ENCODE measurements at places on chromosomes 4 and X.

GRCh38 chr4:123997776-123998449 is 601.3 kb downstream of the SPRY1 start:
- DNase-seq: no peak

DNA sequence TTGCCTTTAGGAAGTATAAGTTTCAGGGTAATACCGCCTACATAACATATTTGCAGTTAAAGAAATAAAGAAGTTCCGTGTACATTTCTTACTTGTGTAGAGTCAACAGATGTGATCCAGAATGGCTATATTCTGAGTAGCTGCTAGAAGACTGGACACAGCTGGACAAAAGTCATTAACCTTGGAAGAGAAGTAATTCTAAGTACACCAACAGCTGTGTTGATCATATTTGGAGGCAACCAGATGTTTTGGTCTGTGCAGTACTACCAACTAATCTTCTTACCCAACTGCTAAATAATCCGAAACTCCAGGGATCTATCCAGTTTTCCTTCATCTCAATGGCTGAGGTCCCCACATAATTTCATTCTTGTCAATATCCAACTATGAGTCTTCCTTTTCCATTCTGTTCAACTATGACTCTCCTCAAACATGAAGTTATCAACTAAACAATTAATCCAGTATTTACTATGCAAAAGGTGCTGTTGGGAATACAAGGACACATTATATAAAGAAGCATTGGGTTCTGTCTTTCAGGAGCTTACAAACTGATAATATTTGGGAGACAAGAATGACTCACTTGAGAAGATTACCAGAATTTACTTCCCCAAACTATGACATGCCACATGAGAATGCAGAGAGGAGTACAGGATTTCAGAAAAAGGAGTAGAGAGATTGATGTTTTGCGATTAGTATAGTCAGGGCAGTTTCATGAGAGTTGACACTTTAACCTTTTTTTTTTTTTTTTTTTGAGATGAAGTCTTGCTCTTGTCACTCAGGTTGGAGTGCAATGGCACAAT is 78.2 kb downstream of the COL4A6 start:
- no peak for DNase-seq

- no peak for DNase-seq
Measured at GRCh38 chrX:102155806-102156179, at the start of gene BEX5. Gene BEX5, minus strand, starts transcription at chrX:102155977. Its CDS starts 1,712 bp downstream, at chrX:102154265.

DNA sequence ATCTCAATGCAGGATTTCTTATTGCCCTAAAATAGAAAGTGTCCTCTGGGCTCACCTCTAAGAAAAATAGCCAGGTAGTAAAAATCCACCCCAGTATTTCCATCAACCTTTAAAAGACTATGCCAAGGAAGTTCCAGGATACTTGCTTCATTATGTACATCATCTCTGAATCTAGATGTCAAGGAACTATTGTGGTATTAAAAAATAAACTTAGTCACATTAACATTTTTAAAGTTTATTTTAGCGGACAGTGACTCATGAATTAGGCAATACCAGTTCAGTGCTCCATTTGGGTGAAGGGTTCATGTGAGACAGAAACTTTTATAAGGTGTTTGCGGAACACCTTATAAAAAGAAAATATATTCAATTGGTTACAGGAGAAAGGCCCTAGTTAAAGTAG is 209.2 kb downstream of the ADAM29 start:
- no peak for DNase-seq

DNA sequence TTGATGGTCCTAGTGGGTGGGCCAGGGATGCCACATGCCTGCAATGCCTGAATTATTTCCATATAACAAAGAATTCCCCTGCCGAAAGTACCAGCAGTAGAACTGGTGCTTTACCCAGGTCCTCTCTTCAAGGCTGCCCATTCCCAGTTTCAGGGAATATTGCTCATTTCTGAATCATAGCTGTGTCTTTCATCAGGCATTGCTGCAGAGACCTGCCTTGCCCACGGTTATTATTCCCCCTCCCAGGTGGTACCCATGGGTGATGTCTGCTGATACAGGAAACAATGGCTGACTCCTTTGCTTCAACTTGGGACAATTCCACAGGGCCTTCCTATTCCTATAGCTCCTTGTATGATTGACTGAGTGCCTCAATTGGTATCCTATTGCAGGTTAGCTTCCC is 9.7 kb upstream of the IQCM start:
- DNase-seq: no peak

- no peak for DNase-seq
Measured at GRCh38 chr4:24912252-24913118, at the start of gene CCDC149. Gene CCDC149, minus strand, starts transcription at chr4:24913042. Its CDS starts 178 bp downstream, at chr4:24912864.

DNA sequence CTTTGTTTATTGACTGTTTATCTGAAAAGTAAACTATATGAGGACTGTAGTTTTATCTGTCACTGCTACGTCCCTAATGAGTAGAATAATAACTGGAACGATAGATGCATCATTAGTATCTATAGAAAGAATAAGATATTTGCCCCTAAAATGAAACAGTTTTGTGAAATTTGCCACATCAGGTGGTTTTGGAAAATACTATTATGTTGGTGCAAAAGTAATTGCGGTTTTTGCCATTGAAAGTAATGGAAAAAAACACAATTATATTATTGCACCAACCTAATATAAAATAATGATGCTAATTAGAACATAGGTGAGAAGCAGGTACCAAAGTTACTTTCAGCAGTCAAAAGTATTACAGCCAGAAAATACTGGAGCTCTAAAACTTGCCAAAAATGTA is 158.3 kb downstream of the PABPC4L start:
- no peak for DNase-seq

- no peak for DNase-seq
Measured at GRCh38 chr4:118307643-118308042, 45.2 kb downstream of the PRSS12 start.

GRCh38 chr4:147525494-147526271 is 44.8 kb downstream of the EDNRA start:
- DNase-seq: no peak

GRCh38 chr4:159159611-159160010 is 56.7 kb downstream of the RAPGEF2 start:
- DNase-seq: no peak

DNA sequence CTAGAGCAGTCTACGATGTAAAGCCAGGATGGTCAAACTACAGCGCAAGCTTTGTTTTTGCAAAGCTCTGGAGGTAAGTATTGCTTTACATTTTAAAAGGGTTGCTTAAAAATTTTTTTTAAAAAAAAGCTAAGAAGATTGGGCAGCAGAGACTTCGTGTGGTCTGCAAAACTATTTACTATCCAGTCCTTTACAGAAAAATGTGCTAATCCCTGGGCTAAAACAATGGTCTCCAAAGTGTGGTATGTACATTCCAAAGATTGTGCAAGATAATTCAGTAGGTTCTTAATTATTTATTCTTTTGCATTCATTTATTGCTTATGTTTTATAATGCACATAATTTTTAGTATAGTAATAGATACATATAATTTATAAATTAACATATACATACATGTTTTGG is 113.2 kb downstream of the MFAP3L start:
- DNase-seq: no peak

- no peak for DNase-seq
Measured at GRCh38 chr4:26406346-26406975, 83.8 kb downstream of the CCKAR start.

DNA sequence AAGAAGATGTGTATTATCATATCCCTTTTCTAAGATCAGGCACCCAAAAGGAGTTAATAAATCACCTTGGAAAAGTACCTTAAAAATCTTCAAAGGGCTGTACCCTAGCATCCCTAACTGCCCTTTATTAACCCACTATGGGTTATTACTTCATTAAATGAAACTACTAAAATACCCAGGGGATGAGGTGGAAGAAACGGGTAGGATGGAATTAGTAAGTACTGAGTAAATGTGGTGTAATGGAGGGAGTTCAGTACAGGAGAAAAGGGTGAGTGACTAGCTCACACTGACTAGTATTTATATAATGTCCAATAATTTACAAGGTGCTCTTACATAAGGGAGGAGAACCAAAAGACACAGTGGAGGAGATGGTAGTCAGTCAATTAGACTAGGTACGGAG is 51.0 kb upstream of the RASGEF1B start:
- no peak for DNase-seq

- DNase-seq: no peak
Measured at GRCh38 chr4:53558065-53558801, 33.1 kb downstream of the LNX1 start.

DNA sequence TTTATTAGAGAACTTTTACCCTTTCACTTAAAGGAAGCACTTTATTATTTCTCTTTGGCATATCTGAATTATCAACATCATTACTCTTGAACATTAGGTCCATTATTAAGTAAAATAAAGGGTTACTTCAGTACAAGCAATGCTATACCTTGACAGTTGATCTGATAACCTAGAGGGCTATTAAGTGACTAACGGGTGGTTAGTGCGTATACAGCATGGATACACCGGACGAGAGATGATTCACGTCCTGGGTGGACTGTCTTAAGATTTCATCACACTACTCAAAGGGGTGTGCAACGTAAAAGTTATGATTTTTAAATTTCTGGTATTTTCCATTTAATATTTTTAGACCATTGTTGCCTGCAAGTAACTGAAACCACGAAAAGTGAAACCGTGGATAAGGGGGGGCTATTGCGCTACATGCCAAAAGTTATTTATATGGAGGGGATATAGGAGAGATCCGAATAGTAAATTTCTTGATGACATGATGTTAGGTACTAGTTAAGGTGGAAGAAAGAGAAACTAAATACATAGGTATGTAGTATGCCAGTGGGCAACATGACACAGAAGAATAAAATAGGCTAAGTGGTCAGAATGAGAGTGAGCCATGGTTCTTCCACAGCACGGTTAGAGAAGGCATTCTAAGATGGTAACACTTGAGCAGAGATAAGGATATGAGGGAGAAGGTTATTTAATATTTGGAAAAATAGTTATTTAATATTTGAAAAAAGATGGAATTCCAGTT is 230.8 kb upstream of the ANKRD50 start:
- DNase-seq: no peak

DNA sequence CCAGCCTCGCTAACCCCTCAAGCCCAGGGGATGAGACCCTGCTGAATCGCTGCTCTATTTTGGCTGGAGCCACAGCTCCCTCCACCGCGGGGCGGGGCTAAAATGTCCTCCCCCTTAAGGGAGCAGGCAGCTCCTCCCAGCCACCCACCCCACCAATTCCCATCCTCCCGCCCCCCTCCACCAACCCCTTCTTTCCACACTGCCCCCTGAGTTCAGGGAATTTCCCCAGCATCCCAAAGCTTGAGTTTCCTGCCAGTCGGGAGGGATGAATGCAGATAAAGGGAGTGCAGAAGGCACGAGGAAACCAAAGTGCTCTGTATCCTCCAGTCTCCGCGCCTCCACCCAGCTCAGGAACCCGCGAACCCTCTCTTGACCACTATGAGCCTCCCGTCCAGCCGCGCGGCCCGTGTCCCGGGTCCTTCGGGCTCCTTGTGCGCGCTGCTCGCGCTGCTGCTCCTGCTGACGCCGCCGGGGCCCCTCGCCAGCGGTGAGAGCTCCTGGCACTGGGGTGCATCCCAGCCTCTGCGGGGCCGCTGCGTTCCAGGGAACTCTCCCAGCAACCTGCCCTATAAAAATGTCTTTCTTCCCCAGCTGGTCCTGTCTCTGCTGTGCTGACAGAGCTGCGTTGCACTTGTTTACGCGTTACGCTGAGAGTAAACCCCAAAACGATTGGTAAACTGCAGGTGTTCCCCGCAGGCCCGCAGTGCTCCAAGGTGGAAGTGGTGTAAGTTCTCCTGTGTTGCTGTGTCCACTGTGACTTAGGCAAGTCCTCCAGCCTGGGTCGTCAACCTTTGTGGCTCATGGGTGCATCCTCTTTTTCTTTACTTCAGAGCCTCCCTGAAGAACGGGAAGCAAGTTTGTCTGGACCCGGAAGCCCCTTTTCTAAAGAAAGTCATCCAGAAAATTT is at the start of gene CXCL6:
TSS of gene CXCL6 (plus strand) at position 306 of the 907 bp plus-strand sequence. CDS start at position 379, 73 bp downstream.
- no peak for DNase-seq

DNA sequence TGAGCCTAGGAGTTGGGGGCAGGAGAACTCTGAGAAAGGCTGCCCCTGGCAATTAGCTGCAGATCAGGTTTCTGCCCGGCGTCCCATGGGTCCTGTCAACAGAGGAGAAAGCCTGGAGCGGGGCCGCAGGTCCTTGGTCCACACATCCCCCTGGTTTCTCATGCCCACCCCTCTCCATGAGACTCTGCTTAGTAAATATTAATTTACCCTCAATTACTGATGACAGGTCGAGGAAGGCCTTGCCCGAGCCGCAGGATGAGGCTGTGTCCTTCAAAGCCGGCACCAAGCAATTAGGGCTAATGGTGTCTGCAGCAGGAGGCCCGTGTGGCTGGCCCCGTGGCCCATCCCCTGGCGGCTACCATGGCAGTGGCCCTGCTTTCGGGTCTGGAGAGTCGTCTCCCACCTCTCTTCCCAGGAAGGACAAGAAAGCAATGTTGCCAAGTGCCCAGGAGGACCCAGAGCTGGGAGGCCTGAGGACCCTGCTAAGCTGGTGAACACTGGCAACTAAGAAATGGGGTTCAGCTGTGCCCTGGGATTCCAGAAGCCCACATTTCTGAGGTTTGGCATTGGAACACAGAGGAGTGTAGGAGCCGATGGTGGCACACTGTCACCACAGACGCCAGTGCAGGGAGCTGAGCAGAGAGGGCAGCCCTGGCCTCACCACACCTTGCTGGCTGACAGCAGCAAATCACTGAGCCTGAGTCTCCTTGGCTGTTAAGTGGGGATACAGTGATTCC is 114.6 kb downstream of the CPZ start:
- no peak for DNase-seq

DNA sequence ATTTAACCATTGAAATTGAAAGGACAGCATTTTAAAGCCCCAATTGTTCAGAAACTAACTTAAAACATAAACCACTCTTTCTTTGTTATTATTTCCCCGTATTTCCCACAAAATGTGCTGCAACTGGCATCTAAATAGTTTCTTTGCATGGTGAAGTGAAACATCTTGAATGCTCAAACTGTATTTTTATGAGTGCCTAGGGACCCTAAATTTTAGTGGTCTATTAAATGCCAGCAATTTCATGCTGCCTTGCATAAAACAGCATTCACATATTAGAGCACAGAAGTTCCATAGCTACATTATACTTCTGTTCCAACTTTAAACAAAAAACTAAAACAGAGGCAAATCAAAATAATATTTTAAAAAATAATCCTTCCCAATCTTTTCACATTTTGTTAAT is 5.4 kb downstream of the RAB28 start:
- DNase-seq: no peak

GRCh38 chr4:189374176-189374575 is 566.5 kb upstream of the FRG1 start:
- DNase-seq: no peak

- no peak for DNase-seq
Measured at GRCh38 chrX:14290335-14290734, 239.0 kb upstream of the GLRA2 start.

- no peak for DNase-seq
Measured at GRCh38 chr4:69440308-69440707, 55.4 kb downstream of the UGT2B4 start.

- DNase-seq: no peak
Measured at GRCh38 chr4:102318526-102318925, 26.8 kb downstream of the SLC39A8 start.

- no peak for DNase-seq
Measured at GRCh38 chr4:93416344-93417128, 412.0 kb upstream of the ATOH1 start.
